ENCODE measurements at places on chromosomes 1 and 21. TPM values are rescaled to one million over a fixed set of nuclear protein-coding genes. Genes with fewer than 3 reads are reported as not detected.

The E2F2 gene
- 0.36 TPM for total RNA-seq

The CELSR2 gene
- 117 TPM for total RNA-seq

The LMOD1 gene
- not detected for total RNA-seq

The CD2 gene
- total RNA-seq = not detected

The KIAA0040 gene
- 6.8 TPM for total RNA-seq

The CFAP141 gene
- not detected for total RNA-seq

The UMODL1 gene
- total RNA-seq = 0.07 TPM

The LRRC71 gene
- total RNA-seq = not detected

The SYTL1 gene
- total RNA-seq = 40.3 TPM

The CHRM3 gene
- 1.1 TPM for total RNA-seq

All from nasal cavity respiratory epithelium epithelial cell of viscerocranial mucosa (primary cell).